T-cell (primary cell): ENCODE measurements at places on chromosomes 6 and 20.

DNA sequence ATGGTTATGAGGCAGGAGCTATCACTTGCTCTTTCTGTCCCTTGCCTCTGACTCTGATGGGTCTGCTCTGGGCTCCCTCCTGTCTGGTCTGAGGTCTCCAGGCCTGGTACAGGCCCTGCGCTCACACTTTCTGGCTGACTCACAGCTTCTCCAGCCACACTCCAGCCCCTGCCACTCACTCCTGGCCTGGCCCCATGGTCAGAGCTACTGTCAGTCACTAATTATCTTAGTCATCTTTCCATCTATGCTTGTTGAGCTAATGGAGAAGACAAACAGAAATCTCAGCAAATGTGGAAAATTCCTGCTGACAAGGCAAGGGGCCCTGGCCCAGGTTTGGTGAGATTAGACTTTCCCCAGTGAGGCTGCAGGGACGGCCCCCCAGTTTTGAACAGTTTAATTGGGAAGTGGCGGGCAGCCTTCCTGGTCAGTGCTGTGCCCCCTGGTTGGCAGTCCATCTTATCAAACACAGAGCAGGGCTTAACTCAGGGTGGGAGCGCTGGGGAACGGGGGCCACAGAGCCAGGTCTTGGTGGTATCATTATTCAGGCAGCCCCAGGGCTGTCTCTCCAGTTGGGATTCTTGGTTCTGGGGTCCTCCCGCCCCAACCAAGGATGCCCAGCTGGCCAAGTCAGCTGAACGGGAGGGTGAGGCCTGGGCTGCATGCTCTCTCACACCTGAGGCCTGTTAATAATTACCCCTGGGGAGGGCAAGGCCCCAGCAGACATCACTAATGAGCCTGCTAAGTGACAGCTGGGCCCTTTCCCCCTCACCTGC is 63.4 kb downstream of the VEGFA start:
- H3K4me3 ChIP-seq = no peak overlapping the region
- no peak for DNase-seq
- H3K27ac ChIP-seq = no peak overlapping the region
- H3K27me3 ChIP-seq = no peaks in the 10 kb centered on the region
- no peaks in the 10 kb centered on the region for H3K36me3 ChIP-seq

GRCh38 chr6:151699719-151700118 is 107.8 kb upstream of the ESR1 start:
- DNase-seq = no peak
- H3K4me3 ChIP-seq = no peak overlapping the region
- peaks cover 2% of the 10 kb centered on the region for H3K4me1 ChIP-seq
- H3K36me3 ChIP-seq = no peaks in the 10 kb centered on the region

DNA sequence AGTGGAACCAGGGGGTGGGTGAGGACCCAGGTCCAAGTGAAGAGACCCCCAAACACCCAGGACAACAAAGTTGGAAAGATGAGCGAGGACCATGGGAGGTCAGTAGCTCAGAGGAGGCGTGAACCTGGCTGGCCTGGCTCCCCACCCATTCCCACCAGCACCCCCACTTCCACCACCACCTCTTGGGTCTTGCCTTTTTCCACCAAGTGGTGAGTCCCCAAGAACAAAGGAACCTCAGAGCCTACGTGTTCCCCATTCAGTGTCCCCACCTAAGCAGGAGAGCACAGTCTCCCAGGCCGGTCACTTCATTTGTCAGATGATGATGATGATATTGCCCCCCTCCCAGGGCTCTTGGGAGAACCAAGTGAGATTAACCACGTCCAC is 531 bp upstream of the VWA7 start:
- DNase-seq = no peak
- H3K4me3 ChIP-seq = no peak overlapping the region

- H3K27me3 ChIP-seq = no peaks in the 10 kb centered on the region
- H3K36me3 ChIP-seq = no peaks in the 10 kb centered on the region
- no peak overlapping the region for H3K27ac ChIP-seq
- H3K4me3 ChIP-seq = no peak overlapping the region
- DNase-seq = no peak
- H3K4me1 ChIP-seq = no peaks in the 10 kb centered on the region
Observed at GRCh38 chr6:84652356-84653026, 111.9 kb downstream of the TBX18 start.

DNA sequence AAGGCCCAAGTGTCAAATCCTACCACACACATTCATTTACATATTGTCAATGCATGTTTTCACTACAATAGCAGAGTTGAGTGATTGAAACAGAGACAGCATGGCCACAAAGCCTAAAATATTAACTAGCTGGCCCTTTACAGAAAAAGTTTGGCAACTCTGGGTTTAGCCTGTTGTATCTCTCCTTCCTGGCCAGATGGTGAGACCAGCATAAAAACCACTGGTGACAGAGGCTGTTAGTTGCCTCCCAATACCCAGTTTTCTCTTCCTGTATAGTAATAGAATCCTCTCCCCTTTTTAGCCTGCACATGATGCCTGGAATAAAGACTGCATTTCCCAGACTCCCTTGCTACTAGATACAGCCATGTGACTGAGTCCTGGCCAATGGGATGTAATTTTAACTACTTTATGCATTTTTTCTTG is 100.0 kb upstream of the TAB2 start:
- no peaks in the 10 kb centered on the region for H3K36me3 ChIP-seq
- H3K4me3 ChIP-seq = no peak overlapping the region
- no peak overlapping the region for H3K27ac ChIP-seq
- DNase-seq = no peak
- peaks cover 19% of the 10 kb centered on the region for H3K4me1 ChIP-seq
- H3K27me3 ChIP-seq = no peaks in the 10 kb centered on the region
